Sciatic nerve (tissue), 2 donors: ENCODE measurements at places on chromosomes 4 and X. TPM values are rescaled to one million over a fixed set of nuclear protein-coding genes. Genes with fewer than 3 reads are reported as not detected.

GRCh38 chr4:113781439-113782040 is 20.0 kb upstream of the CAMK2D start:
- DNase-seq = no peak

GRCh38 chrX:111010111-111010510 is 85.9 kb upstream of the PAK3 start:
- no peak for DNase-seq

- peak; percentile 81 for DNase-seq
Measured at GRCh38 chr4:103075894-103076746, 441 bp downstream of the SLC9B2 start.

DNA sequence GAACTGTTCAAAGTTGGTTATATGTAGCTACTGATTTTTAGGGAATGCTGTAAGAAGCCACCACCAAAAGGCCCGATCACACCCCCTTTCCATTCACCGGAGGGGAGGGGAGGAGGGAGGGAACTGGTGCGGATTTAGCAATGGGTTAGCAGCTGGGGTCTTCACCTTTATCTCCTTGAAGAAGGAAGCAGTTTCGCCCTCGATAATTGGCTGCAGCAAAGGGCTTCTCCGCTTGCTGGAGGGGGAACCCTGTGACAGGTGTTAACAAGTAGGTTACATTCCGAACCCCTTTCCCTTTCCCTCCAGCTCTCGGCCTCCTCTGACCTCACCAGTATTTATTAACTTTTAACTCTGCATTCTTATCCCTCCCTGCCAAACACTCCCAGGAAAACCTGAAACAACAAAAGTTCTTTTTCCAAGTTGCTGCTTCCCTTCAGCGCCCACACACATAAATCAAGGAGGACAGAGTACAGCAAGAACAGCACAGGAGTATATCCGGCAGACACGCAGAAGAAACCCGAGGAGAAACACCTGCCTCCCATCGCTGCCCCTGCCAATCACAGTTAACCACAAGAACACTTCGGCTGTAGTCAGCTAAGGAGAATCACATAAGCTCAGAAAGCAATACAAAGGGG is 39.8 kb upstream of the NAP1L5 start:
- no peak for DNase-seq

DNA sequence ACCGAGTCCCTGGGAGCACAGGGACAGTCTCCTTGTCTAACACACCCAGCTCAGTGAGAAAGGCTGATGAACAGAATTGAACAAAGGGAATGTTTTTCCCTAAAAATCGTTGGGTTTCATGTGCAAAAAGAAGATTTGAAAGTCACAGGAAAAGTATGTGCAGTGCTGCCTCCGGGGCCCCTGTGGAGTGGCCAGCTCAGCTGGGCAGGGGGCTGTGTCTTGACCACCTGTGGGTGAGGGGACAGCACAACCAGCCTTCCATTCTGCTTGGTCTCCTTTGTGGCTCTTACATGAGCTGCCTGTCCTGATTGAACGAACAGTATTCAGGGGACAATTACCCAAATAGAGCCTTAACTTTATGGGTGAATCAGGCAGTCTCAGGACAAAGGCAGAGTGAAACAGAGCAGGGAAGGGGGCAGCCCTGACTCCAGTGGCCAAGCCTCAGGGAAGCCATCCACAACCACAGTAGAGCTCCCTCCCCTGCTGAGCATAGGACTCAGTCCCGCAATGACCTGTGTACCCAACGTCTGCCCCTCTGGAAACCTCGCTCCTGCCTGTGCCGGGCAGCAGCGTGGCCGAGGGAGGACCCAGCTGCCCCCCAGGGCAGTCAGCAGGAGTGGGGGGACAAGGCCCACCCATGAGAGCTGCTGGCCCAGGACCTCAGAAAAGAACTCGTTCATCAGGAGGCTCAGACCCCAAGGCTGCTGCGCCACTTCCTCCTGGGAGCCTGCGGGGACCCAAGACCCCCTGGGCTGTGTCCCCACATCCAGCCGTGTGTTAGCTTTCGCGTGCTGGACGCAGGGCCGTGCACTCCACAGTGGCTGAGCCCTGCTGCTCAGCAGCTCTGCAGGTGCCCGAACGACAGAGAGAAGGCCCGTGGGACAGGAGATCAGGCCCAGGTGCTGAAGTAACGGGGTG is 59.6 kb upstream of the MXD4 start:
- no peak for DNase-seq

DNA sequence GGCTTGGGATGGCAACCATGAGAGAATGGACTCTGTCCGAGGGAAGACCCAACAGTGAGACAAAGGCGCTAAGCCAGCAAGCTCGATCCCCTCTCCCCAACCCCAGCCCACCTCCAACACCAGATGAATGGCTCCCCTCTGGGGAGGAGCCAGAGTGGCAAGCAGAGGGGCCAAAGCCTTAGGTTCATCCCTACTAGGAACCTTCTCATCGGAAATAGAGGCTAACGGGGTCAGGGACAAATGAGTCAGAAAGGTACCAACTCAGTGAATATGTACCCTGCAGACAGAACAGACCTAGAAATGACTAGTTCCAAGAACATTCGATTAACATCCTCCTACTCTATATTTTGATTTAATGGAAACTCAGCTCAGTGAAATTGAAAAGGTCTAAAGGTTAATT is 73.9 kb downstream of the NSG1 start:
- no peak for DNase-seq

GRCh38 chrX:119762718-119763117 is 4.3 kb downstream of the SOWAHD start:
- DNase-seq = no peak

GRCh38 chr4:128275346-128275745 is 12.3 kb downstream of the PGRMC2 start:
- no peak for DNase-seq

- DNase-seq = no peak
Measured at GRCh38 chrX:124346117-124346876, at the start of gene SH2D1A. TSS of gene SH2D1A (plus strand) at chrX:124346563. CDS start at chrX:124346643, 80 bp downstream.

DNA sequence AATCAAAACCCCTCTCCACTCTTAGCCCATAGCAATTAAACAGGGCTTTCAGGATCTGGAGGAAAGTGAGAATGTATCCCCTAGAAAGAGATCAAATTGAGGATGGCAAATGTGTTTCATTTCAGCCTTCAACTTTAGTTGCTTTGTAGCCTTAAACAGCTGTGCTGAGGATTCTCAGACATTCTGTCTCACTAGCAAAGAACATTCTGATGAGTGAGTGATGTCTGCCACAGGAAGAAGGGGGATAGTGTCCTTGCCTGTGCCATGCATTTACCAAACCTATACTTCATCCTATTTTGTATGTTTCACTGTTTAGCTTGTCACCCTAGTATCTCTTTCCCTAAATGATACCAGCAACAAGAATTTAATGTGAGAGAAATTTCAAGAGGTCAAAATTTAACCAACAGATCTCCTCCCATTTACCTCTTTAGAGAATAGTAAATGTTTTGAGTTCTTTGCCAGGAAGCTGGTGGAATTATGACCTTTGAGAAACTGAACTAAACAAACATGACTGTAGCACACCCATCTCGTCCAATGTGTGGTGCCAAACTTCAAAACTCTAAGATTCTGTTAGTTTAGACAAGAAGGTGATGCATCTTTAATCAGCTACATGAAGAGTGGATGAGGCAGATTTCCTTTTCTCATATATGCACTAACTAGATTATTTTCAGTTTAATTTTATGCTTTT is 165.6 kb downstream of the PALLD start:
- DNase-seq = no peak

The PASD1 gene
- not detected for total RNA-seq

The CFP gene
- total RNA-seq = 7.3 TPM

The BCORL1 gene
- total RNA-seq = 25.1 TPM

The TMEM154 gene
- total RNA-seq = 3.7 TPM

The SPATA4 gene
- total RNA-seq = not detected

The HSFX4 gene
- total RNA-seq = not detected
